ENCODE measurements at places on chromosomes 5 and 9.

DNA sequence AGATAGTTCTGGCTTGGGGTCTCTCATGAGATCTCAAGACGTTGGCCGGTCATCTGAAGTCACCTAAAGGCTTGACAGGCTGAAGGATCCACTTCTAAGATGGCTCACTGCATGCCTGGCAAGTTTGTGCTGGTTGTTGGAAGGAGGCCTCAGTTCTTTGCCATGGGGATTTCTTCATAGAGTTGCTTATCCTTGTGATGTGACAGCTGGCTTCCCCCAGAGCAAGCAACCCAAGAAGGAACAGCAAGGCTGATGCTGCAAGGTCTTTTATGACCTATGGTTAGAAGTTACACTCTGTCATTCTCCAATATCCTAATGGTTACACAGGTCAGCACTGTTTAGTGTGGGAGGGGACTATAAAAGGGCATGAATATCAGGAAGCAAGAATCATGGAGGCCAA lies 20.7 kb upstream of the GRPEL2 start:
- DNase-seq: no peak

DNA sequence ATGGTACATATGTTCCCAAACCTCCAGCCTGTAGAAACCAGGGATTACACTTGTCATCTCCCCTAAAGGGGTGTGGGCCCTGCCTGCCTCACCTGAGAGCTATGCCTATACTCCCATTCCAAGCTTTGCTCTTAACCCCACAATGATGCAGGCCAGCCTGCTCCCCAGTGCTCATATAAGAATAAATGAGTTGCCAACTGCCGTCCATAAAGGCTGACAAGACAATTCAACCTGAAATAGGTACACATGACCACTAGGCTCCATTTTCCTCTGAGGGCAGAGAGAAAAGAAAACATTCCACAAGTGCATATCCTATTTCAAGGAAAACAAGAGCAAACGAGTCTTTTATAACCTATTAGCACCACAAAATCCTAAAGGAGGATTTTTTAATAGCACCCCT lies 28.4 kb downstream of the SKP1 start:
- no peak for DNase-seq

DNA sequence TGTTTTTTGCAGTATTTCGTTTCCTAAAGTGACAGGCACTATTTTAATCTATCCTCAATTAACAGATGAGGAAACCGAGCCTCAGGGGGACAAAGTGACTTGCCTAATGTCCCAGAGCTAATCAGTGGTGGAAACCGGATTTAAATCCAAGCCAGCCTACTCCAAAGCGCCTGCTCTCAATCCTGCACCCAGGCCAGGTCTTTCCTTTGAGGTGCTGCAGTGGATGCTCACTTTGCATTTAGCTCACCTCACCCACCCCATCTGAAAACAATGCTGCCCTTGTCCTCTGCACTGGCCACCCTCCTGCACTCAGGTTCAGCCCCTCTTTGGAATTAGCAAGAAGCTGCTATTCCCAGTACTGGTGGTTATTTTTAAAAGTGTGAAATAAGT lies 16.0 kb downstream of the ANGPTL2 start:
- DNase-seq: no peak

DNA sequence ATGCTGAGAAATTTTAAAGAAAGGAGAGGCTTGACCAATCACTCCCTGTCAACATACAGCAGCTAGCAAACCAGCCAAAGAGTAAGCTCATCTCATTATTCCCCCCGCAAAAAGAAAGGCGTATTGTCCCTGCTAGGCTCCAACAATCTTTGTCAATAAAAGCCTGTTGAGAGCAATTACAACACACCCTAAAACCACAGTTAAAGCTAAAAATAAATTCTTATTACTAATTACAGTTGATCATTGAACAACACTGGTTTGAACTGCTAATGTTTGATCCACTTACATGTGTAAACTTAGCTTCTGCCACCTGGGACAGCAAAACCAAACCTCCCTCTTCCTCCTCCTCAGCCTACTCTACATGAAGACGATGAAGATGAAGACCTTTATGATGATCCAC lies 151.2 kb downstream of the TSSK1B start:
- no peak for DNase-seq

DNA sequence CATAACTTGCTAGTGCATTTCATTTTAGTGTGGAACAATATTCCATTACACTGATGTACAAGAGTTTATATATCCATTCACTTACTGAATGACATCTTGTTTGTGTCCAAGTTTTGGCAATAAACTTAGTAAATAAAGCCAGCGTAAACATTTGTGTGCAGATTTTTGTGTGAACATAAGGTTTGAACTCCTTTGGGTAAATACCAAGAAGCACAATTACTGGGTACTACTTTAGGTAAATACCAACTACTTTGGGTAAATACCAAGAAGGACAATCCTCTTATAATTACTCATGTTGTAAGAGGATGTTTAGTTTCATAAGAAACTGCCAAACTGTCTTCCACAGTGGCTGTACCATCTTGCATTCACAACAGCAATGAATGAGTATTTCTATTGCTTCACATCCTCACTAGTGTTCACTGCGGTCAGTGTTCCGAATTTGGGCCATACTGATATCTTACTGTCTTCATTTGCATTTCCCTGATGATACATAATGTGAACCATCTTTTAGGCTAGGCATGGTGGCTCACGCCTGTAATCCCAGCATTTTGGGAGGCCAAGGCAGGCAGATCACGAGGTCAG lies 2.3 kb upstream of the SYK start:
- DNase-seq: no peak

- no peak for DNase-seq
Observed at GRCh38 chr9:105355781-105356180, 92.1 kb upstream of the FSD1L start.

- no peak for DNase-seq
Observed at GRCh38 chr9:118362123-118362522, 657.9 kb downstream of the TLR4 start.

- no peak for DNase-seq
Observed at GRCh38 chr5:147065071-147065470, 169.8 kb upstream of the STK32A start.

GRCh38 chr5:2442496-2443354 lies 308.8 kb downstream of the IRX2 start:
- DNase-seq: no peak

- DNase-seq: no peak
Observed at GRCh38 chr5:53917826-53918225, 357.4 kb downstream of the NDUFS4 start.

- no peak for DNase-seq
Observed at GRCh38 chr5:156188016-156188415, 138.9 kb upstream of the SGCD start.

DNA sequence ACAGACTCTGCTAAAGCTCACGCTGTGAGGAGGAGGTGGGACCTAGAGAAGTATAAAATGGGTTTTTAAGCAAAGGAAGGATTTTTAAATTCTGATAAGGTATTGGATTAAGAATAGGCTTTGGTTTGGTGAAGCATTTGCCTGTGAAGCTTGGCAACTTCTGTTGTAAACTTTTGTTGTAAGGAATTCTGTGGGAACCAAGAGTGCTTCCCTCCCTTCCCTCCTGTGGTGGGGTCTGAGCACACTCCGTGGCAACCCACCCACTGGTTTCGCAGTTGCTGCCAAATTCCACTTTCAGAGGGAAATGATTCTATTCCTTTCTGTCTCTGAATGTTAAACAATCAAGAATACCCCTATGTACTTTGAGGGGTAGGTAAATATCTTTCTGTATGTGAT lies 28.6 kb upstream of the GTF2H2C start:
- no peak for DNase-seq

GRCh38 chr5:151214614-151215545 lies 9.0 kb downstream of the CCDC69 start:
- no peak for DNase-seq

DNA sequence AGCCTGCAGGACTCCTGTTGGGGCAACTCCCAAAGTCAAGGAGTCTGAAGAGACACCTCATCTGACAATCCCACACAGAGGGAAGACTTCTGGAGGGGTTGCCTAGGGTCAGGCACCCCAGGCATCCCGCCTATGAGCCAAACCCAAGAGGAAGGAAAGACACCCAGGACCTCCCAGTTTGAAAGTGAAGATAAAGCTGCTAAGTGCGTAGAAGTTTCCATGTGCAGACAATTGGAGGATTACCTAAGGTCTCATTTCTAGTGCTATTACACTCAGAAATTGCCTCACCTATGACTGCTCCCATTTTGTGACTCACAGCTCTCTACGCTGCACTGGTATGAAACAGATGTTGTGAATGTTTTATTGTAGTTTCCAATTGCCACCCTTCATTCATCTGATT lies 322.9 kb downstream of the SLIT3 start:
- DNase-seq: no peak

- no peak for DNase-seq
Observed at GRCh38 chr5:169881702-169882303, 98.5 kb downstream of the INSYN2B start.

- no peak for DNase-seq
Observed at GRCh38 chr9:36881743-36882441, 152.2 kb downstream of the PAX5 start.

DNA sequence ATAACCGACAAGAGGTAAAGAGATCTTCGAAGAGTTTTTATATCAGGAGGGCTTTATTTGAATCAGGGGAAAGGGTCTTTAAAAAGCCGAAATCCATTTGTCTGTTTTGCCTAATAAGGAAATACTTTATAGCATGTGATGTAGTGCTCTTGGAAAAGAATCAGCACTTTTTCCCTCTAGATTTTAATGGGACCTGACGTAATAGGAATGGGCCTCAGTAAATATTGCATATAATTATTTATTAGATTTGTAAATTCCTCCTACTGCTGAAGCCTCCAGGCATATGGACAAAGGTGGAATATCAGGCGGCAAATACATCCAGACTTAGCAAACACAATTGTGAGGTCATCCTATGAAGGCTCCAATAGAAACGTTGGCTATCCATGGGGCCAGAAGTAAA lies 50.9 kb downstream of the ACTBL2 start:
- DNase-seq: no peak

DNA sequence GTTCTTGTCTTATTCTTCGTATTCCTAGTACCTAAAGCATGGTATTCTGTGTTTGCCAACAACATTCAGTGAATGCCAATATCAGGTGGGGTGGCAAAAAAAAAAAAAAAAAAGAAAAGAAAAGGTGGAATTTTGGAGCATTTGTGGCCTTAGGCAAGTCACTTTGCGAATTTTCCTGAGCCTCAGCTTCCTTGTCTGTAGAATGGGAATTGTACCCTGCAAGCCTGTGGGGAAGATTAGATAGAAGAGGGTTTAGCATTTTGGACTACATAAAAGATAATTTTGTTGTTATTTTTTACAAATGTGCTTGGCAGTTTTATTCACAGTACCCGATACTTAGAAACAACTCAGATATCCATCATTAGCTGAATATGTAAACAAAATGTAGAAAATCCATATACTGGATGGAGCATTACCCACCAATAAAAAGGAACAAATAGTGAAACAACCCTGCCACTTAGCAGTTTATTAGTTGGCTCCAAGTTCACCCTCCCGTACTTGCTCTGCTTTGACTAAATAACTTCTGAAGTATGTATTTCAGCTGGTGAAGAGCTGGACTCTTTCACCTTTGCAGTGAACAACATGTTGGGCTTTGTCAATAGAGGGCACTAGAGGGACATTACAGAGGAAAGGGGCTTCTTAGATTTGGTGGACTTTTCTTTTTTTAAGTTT lies 13.6 kb downstream of the UBE2D2 start:
- DNase-seq: peak; percentile 37

- DNase-seq: no peak
Observed at GRCh38 chr5:72847439-72847838, 31.0 kb downstream of the TNPO1 start.

GRCh38 chr9:114445616-114446015 lies 57.8 kb upstream of the AKNA start:
- DNase-seq: no peak

- DNase-seq: no peak
Observed at GRCh38 chr9:102587281-102587680, 407.9 kb upstream of the CYLC2 start.

GRCh38 chr9:22141908-22142307 lies 132.8 kb upstream of the CDKN2B start:
- DNase-seq: no peak

- peak; percentile 44 for DNase-seq
Observed at GRCh38 chr5:17229313-17229712, 11.9 kb downstream of the BASP1 start.

- DNase-seq: no peak
Observed at GRCh38 chr9:104961238-104961637, 33.3 kb upstream of the ABCA1 start.

GRCh38 chr9:89278551-89278950 lies 32.4 kb upstream of the CKS2 start:
- no peak for DNase-seq

- DNase-seq: no peak
Observed at GRCh38 chr9:1938135-1938534, 77.0 kb upstream of the SMARCA2 start.

GRCh38 chr5:131163276-131164119 lies 1.6 kb downstream of the HINT1 start:
- DNase-seq: no peak

DNA sequence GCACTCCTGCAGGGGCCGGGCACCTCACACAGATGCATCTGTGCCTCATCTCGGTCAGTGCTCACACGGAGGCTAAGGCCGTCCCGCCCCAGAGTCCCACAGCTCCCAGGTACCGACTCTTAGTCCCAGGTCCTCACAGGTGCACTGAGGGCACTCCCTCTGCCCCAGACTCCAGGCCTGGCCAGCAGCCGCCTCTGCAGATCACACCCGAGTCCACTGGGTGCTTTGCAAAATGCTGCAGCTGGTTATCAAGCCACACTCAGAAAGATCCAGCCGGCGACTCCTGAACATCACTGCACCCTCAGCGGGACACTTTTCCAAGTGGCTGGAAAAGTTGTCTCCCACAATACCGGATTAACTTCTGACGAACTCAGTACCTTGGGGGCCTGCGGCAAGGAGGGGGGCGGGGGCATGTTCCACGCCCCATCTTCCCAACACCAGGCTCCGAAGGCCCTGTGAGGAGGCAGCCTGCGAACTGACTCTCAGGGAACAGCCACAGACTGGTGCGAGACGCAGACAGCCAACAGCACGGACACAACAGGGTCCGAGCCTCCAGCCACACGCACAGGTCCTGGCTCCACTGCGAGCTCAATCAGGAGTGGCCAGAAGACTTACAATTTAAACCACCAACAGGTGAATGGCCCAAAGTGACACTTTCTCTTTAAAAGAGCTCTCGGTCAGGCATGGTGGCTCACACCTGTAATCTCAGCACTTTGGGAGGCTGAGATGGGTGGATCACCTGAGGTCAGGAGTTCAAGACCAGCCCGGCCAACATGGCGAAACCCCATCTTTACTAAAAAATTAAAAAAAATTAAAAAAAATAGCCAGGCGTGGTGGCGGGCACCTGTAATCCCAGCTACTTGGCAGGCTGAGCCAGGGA lies 4.0 kb downstream of the BRD3 start:
- no peak for DNase-seq
